Right renal cortex interstitium (tissue), 3 donors: ENCODE measurements at places on chromosomes 1 and 21. TPM values are rescaled to one million over a fixed set of nuclear protein-coding genes. Genes with fewer than 3 reads are reported as not detected.

The THEM5 gene
- polyA plus RNA-seq, result 0.29 TPM

The LHX4 gene
- polyA plus RNA-seq, result 1.3 TPM

The DMRTA2 gene
- polyA plus RNA-seq, result not detected

DNA sequence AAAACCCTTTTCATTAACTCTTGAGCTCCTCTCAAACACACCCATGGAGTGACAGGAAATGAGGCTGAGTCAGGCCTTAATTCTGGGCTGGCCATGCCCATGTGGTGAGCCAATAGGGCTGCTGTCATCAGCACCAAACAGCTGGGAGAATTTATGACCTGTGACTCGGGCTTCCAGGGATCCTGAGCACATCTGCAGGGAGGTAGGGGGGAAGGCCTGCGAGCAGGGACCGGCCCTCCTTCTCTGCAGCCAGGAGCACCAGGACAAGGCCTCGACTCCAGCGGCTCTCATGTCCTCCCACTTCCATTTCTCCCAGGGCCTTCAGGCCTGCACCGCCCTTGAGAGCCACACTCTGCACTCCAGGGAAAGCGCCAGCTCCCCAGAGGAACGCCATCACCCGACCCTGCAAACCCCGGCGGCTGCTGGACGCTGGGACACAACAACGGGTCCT is 14.6 kb downstream of the RIPK4 start:
- no peak for DNase-seq

DNA sequence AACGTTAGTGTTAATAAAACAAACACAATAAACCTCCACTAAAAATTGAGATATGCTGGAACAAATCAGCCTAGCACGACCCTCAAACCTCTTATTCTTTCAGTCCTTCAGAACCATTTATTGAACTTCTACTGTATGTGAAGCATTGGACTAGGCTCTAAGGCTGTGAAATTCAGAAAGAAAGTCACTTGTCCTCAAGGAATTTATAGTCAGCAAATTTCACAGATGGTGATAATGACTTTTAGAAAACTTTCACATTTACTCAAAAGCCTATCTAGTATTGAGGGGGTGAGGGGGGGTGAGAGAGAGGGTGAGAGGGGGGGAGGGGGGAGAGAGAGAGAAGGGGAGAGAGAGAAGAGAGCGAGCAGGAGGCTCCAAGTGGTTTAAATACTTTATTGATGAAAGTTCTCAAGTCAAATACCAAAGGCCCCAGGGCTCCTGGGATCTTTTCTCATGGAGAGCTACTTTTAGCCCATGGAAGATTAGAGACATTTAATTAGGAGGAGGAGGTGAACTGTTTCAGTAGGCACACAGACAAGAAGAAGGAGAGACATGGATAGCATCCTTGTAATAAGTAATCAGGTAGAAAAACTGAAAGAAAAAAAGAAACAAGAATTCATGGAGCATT is 66.3 kb upstream of the SSX2IP start:
- DNase-seq, result no peak

DNA sequence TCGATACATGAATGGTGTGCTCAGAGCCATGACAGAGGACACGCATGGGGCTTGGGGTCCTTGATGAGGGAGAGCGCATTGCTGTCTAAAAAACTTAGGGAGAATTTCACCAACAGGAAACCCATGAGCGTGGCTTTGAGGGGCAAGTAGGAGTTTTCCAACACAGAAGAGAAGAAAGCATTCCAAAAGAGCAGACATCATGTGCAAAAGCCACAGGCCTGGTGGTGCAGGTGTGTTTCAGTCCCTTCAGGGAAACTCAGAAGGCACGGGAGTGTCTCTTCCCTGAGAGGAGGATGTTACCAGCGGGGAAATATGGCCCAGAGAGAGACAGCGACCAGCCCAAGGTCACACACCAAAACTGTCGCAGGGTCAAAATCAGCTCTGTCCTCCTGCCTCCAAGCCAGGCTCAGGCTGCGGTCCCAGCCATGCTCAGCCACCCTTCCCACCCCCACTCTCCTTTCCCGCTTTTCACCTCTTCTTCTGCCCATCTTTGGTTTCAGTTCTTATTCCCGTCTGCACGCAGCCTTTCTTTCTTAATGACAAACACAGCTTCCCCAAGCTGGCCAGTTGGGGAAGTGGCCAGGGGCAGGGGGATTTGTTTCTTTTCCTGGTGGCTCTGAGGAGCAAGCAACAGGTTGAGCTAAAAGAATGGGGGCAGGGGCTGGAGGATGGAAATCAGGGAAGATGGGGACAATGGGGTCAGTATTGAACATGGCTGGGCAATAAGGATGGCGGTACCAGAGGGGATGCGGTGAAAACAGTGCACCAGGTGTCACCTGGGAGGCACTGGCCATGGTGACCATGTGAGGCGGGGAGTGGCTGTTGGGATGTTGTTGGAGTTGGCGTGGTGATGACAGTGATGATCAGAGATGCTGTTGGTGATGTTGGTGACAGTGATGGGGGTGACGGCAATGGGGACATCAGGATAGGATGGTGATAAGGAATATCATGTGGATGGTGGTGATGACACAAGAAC is 10.3 kb downstream of the LAPTM5 start:
- DNase-seq, result no peak

GRCh38 chr1:235558621-235559169 is 54.4 kb upstream of the B3GALNT2 start:
- no peak for DNase-seq

The AMY1C gene
- polyA plus RNA-seq, result not detected

GRCh38 chr1:93611668-93612067 is 70.0 kb downstream of the BCAR3 start:
- DNase-seq, result no peak
